ENCODE measurements at places on chromosomes 13 and 19.

DNA sequence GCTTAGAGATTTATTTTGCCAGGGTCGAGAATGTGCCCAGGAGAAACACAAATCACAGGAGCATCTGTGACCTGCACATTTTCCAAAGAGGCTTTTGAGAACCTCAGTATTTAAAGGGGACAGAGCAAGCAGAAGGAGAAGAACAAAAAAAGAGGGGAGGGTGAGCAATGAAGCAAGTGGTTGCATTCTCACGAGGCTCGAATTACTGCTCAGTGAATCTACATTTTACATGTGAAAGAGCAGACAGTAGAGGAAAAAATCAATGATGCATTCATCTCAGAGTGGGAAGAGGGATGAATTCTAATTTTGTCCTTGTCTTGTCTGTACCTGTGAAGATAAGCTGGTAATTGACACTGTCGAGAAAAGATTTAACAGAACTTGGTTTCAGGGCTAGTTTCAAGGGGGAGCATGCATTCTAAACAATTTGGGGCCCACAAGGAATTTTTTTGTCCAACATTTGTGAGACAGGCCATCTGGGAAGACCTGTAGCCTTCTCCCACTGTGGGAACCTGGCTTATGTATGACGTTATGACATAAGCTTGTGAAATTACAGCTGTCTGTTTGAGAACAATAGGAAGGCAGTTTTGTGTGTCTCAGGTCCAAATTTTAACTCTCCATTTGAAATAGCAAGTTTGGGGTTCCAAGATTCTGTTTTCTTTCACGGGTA is 855.1 kb downstream of the SLITRK5 start:
- no peak for DNase-seq

- DNase-seq: no peak
Measured at GRCh38 chr19:12670159-12670928, 3.7 kb downstream of the WDR83 start.

DNA sequence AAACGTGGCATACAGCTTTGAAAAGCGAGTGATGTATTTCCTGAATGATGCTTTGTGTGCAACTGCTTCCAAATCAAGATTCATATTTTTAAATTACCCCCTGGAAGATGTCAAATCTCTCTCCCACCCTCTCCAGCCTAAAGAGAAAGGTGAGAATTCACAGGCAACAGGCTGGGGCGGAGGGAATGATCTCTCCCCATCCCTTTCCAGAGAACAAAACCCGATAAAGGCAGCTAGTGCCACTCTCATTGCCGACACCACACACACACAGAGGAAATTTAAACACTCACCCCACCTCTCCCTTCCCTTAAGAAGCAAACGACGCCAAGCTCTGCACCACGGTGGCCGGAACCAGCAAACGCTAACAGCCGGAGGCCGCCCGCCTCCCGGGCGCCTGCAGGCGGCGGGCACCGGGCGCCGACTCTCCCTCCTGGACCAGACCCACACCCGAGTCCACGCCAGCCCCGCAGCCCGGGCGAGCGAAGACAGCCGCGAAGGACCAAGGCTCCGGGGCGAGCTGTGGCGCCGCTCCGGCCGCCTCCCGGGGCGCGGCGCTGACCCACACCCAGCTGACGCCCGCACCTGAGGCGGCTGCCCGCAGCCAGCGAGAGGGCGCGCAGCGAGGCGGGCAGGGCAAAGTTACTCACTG is 477 bp downstream of the LNX2 start:
- DNase-seq: peak; percentile 58

DNA sequence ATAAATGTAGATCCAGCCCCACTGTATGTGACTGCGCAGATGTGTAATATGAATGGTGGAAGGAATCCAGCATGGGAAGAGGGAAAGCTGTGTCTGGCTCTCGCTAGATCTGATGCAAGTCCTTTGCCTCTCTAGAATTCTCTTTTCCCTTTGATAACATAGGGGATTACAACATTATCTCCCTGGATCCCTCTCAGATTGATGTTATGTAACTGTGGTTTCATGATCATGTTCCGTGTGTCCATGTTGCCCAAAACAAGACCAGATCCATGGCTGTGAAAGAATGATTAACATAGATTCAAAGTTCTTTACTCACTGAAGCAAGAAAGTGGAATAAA is 184.0 kb upstream of the UBL3 start:
- DNase-seq: no peak

GRCh38 chr13:65034266-65034665 is 2195.9 kb downstream of the PCDH9 start:
- no peak for DNase-seq

DNA sequence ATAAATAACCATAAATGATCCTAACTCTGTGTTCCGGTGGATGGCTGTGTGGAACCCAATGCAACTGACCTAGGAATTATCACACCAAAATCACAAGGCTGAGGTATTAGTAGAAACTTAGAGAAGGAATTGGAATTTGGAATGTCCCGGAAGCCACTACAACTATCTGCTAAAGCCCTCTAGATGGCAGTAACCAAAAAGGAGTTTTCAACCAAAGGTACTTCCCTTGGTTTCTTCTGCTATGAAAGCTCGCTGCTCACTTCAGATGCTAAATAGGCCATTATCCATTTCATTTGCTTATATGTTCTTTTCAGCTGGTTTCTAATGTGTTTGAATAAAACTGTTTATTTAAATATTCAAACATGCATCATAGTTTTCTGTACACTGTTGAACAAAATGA is 1589.1 kb upstream of the SPRY2 start:
- no peak for DNase-seq

GRCh38 chr13:36101157-36101556 is 30.0 kb downstream of the DCLK1 start:
- DNase-seq: no peak

- DNase-seq: no peak
Measured at GRCh38 chr19:31257025-31257424, 92.2 kb downstream of the TSHZ3 start.

DNA sequence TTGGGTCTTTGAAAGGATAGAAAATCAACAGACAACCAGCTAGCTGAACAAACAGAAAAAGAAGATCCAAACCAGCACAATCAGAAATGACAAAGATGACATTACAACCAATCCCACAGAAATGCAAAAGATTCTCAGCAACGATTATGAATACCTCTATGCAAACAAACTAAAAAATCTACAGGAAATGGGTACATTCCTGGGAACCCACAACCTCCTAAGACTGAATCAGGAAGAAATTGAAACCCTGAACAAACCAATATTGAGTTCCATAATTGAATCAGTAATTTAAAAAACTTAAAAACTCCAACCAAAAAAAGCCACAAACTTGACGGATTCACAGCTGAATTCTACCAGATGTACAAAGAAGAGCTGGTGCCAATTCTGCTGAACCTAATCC is 20.9 kb upstream of the C1QTNF9B start:
- no peak for DNase-seq

DNA sequence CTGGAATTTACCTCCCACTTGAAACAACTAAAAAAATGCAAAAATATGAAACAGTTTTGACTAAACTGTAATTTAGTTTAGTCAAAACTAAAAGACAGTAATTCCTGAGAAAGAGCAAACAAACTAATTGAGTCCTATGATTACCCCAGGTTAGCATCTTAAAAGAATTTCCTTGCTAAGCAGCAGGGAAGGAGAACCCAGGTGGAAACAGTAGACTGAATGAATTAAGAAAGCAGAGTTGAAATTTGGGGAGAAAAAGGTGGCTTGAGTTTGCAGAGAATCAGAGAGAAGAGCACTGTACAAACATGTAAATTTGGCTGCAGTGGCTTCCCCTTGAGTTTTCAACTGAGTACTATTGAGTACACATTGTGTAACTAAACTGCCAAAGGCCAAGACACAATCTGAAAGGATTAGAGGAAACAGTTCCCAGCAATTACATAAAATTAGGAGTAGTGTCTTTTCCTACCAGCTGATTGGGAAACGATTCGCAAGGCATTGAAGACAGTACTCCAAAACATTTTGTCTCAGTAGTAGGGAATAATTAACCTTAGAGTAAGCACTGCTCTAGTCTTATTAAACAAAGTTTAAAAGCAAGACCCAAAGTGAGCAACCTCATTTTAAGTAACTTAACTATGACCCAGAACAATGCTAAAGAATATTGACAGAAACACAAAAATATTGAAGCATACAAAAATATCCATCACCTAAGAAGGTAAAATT is 820.5 kb downstream of the DACH1 start:
- DNase-seq: no peak

GRCh38 chr13:28049215-28049614 is 51.2 kb downstream of the FLT3 start:
- DNase-seq: no peak

DNA sequence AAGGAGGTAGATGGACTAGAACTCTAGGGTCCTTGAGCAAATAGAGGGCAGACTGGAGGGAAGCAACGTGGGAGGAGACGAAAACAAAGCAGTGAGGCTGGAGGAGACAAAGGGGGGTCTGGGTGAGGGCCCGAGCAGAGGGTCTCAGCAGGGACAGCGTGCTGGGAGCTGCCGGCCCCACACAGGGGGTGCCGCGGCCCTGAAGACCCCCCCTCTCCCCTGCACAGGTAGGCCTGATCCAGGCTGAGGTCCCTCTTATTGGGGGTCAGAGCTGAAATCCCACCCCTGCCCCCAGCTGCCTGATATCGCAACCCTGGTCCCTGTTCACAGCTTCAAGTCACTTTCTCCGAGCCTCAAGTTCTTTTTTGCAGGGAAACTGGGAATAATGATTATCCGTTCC is 8.7 kb downstream of the EPS8L1 start:
- no peak for DNase-seq

DNA sequence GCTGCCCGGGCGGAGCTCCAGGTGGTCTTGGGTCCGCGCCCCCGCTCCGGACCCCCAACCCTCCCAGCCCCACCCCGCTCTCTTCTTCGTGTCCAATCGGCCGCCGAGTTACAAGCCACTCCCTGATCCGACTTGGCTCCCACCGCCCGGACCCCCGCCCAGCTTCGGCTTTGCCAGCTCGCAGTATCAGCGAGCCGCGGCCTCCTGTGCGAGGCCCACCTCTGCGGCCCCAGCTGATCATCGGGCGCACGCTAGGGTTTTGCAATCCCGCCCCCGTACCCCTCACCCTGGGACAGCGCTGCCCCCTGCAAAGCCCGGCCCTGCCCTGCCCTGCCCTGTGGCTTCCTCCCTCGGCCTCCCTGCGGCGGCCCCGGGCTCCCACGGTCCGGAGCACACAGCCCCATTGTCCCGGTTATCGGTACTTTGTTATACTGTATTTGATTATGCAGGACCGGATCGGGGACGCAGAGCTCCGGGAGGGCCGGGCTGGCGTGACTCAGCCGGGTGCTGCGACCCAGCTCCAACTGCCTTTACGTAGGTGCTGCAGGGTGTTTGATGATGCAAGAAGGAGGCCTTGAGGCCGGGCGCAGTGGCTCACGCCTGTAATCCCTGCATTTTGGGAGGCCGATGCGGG is 598 bp upstream of the LPAR2 start:
- DNase-seq: no peak

DNA sequence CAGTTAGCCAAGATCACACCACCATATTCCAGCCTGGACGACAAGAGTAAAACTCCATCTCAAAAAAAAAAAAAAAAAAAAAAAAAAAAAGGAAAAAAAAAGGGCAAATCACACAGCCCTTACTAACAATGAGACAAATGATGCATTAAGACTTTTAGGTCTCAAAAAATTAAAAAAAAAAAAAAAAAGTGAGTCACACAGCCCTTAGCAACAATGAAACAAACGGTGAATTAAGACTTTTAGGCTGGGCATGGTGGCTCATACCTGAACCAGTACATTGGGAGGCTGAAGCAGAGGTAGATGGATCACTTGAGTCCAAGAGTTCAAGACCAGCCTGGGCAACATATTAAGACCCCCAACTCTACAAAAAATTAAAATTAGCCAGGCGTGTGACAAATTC is 32.4 kb upstream of the EIF3G start:
- DNase-seq: no peak

DNA sequence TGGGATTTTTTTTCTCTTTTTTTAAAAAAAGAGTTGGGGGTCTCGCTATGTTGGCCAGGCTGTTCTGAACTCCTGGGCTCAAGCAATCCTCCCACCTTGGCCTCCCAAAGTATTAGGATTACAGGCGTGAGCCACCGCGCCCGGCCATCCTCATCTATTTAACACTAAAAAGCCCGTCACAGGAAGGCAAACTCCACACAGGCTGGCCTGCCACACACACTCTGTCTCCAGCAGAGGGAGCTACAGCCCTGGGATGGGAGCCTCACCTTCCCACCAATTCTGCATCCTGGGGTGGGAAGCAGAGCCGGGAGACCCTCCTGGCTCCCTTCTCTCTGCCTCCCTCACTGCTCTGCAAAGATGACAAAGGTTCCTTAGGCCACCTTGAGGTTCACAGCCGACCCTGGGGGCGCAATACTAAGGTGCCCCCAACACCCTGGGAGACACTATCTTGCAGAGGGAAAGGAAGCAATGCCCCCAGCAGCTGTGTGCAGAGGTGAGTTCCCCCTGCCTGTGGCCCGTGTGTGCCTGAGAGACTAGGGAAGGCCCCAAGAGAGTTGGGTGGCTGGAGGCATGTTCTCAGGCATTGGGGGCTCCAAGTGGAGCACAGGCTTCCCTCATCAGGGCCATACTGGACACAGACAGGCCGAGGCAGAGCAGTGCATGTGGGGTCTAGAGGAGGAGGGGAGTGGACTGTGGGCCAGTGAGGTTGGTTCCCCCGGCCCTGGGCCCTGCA is 27.4 kb upstream of the TIMM44 start:
- peak; percentile 60 for DNase-seq

GRCh38 chr19:18419195-18419698 is at the start of gene SSBP4:
TSS of gene SSBP4 (plus strand) at chr19:18419398. CDS start at chr19:18419649, 251 bp downstream.
- DNase-seq: peak; percentile 91

- no peak for DNase-seq
Measured at GRCh38 chr13:69589531-69590235, 517.9 kb upstream of the ATXN8OS start.

- DNase-seq: no peak
Measured at GRCh38 chr19:30086220-30086619, 144.2 kb downstream of the URI1 start.

- no peak for DNase-seq
Measured at GRCh38 chr19:13149628-13150186, 468 bp downstream of the STX10 start.

GRCh38 chr13:43268632-43269031 is 245.2 kb downstream of the DNAJC15 start:
- no peak for DNase-seq

Measured in GM10248 (cell line).